ENCODE measurements at places on chromosomes 2 and 18. TPM values are rescaled to one million over a fixed set of nuclear protein-coding genes. Genes with fewer than 3 reads are reported as not detected.

SERPINB3 gene
- not detected for total RNA-seq

KCNF1 gene
- total RNA-seq, result not detected

MYO3B gene
- not detected for total RNA-seq

LRATD1 gene
- total RNA-seq, result not detected

COL4A3 gene
- total RNA-seq, result not detected

ACADL gene
- total RNA-seq, result not detected

SALL3 gene
- not detected for total RNA-seq

MC4R gene
- total RNA-seq, result not detected

CNNM3 gene
- 19.9 TPM for total RNA-seq

ADCY3 gene
- total RNA-seq, result 44.8 TPM

GLI2 gene
- not detected for total RNA-seq

GGCX gene
- 17.5 TPM for total RNA-seq

ORC2 gene
- 53.7 TPM for total RNA-seq

DNA sequence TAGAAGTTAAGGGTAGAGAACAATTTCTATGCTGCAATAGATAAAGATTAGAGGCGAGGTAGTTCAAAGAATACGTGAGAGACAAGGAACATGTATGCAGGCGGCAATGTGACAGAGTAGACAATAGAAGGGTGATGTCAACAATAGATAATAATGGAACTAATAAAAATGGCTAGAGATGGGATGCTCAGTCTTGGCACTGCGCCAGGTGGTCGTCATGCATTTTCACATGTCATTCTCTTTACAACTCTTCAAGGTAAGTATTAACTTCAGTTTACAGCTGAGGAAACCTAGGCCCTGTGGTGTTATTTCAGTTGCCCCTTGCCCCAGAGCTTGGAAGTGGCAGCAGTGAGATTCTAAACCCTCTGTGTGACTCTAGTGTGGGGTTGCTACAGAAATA is 890.7 kb upstream of the CELF4 start:
- no peaks in the 10 kb centered on the region for H3K27me3 ChIP-seq
- H3K4me3 ChIP-seq, result no peak overlapping the region
- no peaks in the 10 kb centered on the region for H3K36me3 ChIP-seq
- DNase-seq, result no peak

- H3K27ac ChIP-seq, result no peak overlapping the region
- DNase-seq, result no peak
- no peak overlapping the region for H3K4me3 ChIP-seq
- peaks cover 89% of the 10 kb centered on the region for H3K4me1 ChIP-seq
- peaks cover 35% of the 10 kb centered on the region for H3K36me3 ChIP-seq
Observed at GRCh38 chr2:106161938-106162820, 31.9 kb downstream of the UXS1 start.

DNA sequence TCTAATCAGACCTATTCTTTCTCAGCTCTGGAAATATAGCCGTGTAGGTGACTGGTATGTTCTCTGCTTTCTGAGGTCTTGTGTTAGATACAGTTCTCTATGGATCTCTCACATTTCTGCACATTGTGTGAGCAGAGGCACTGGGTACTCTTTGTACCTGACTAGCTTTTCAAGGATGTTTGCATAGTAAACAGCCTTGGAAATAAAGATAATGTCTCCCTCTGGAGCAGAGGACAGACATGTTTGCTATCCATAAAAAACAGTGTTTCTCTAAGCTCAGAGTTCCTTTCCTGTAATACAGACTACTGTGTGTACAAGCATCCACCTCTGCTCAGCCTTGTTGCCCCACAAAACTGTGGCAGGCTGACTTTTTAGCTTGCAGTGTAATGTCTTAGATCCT is 279.2 kb downstream of the CTNNA2 start:
- no peak overlapping the region for H3K27ac ChIP-seq
- H3K4me3 ChIP-seq, result no peak overlapping the region
- no peaks in the 10 kb centered on the region for H3K27me3 ChIP-seq

DNA sequence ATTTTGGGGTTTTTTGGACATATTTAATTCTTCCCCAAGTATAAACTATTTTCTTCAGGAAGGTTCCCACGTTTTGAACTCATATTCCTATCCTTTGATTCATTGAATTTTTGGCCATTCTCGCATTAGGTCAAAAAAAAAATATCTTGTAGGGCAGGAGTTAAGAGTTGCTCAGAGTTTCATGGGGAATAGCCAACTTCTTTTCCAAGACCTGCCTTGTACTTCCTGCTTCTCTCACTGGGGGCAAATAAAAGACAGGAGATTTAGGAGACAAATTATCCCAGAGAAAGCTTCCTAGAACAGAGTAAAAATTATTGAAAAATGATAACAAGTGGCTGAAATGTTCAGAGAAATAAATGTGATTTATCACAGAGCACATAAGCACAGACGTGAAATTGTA is 55.2 kb upstream of the BCL11A start:
- H3K36me3 ChIP-seq, result no peaks in the 10 kb centered on the region
- no peaks in the 10 kb centered on the region for H3K4me1 ChIP-seq
- no peak for DNase-seq

- H3K4me3 ChIP-seq, result no peak overlapping the region
- DNase-seq, result no peak
- H3K27me3 ChIP-seq, result peaks cover 6% of the 10 kb centered on the region
Observed at GRCh38 chr2:177044671-177045070, 167.9 kb upstream of the HNRNPA3 start.

- H3K4me1 ChIP-seq, result peaks cover 1% of the 10 kb centered on the region
- no peak overlapping the region for H3K27ac ChIP-seq
- peaks cover 22% of the 10 kb centered on the region for H3K36me3 ChIP-seq
- DNase-seq, result no peak
- no peak overlapping the region for H3K4me3 ChIP-seq
Observed at GRCh38 chr2:61262699-61263098, 100.7 kb downstream of the C2orf74 start.

DNA sequence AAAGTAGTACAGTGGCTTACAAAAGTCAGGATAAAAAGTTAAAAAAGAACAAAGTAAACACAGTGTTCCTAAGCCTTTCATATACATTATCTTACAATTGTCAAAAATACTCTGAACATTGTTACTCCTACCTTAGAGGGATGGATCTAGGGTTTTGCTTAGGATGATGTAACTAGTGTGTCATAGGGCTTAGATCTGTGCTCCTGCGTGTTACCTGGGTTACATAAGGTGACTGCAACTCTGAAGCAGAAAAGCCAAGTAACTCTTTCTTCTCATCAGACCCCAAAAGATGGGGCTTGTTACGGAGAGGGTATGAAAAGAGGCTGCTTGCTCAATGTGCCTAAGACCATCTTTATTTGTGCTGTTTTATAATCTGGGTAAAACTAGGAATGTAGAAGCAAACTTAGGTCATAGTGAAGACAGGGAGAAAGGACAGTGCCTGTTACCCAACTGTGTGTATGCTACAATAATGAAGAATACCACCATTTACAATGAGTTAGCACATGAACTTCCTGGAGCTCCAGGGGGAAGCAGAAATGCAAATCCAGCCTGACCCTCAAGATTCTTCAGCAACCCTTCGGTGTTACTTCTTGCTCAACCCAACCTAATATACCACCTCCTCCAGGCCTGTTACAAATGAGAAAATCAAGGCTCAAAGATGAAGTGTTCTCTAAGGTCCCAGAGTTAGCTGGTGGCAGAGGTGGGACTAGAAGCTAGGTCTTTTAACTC is 42.0 kb upstream of the STK17B start:
- peak overlapping the region; percentile 66 for H3K27ac ChIP-seq
- H3K36me3 ChIP-seq, result peaks cover 6% of the 10 kb centered on the region
- H3K4me1 ChIP-seq, result peaks cover 83% of the 10 kb centered on the region
- no peak for DNase-seq

DNA sequence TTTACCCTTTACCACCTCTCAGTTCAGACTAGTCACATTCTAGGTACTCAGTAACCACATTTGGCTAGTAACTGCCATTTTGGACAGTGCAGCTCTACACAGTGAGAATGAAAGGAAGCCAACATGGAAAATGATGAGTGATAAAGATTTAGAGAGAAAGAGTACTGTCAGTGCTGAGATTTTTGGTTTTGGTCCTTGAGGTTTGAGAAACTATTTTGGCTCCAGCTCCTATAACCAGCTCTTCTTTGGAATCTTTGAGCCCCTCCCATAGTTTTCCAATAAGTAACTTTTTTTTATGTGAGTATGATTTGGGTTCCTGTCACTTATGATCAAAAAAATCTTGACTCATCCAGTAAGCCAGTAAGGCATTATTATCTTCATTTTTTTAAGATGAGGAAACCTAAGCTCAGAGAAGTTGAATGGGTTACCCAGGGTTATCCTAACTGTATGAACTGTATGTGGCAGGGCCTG is 173.0 kb downstream of the BABAM2 start:
- H3K27me3 ChIP-seq, result no peaks in the 10 kb centered on the region
- no peak overlapping the region for H3K4me3 ChIP-seq
- peaks cover 1% of the 10 kb centered on the region for H3K36me3 ChIP-seq

- H3K27ac ChIP-seq, result no peak overlapping the region
- no peaks in the 10 kb centered on the region for H3K27me3 ChIP-seq
- H3K36me3 ChIP-seq, result peaks cover 17% of the 10 kb centered on the region
- DNase-seq, result no peak
- H3K4me1 ChIP-seq, result no peaks in the 10 kb centered on the region
Observed at GRCh38 chr2:3192920-3193319, 184.7 kb downstream of the EIPR1 start.

DNA sequence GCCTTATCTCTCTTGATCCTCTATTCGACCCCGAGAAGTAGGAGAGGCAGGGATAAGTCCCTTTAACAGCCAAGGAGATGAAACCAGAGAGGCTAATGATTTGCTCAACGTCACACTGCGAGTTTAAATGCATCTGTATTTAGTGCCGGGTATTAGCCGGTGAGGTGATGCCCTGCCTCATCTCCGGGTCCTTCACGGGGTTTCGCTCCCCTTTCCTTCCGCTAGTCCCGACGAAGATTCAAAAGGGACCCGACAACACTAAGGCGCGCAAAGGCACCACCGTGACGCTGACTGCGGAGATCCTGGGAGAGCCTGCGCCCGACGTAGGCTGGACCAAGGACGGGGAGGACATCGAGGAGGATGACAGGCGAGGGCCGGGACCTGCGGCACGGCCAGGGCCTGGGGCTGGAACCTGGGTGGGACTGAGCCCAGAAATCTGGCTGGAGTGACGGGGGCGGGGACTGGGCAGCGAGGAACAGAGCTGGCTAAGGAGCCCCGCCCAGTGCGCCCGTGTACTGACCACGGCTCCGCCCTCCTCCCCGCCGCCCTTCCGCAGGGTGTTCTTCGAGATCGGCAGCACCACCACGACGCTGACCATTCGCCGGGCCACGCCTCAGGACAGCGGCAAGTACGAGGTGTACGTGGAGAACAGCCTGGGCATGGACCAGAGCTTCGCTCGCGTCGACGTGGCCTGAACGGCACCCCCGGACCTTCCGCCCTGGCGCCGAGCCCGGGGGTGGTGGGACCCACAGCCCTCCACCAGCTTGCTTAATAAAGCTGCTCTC is 1.0 kb upstream of the GMPPA start:
- H3K36me3 ChIP-seq, result peaks cover 1% of the 10 kb centered on the region
- H3K27ac ChIP-seq, result no peak overlapping the region
- no peak for DNase-seq
- H3K4me3 ChIP-seq, result peak overlapping the region; percentile 91

GRCh38 chr2:205640716-205641115 is 41.6 kb upstream of the NRP2 start:
- H3K4me3 ChIP-seq, result no peak overlapping the region
- no peak for DNase-seq
- H3K36me3 ChIP-seq, result no peaks in the 10 kb centered on the region

DNA sequence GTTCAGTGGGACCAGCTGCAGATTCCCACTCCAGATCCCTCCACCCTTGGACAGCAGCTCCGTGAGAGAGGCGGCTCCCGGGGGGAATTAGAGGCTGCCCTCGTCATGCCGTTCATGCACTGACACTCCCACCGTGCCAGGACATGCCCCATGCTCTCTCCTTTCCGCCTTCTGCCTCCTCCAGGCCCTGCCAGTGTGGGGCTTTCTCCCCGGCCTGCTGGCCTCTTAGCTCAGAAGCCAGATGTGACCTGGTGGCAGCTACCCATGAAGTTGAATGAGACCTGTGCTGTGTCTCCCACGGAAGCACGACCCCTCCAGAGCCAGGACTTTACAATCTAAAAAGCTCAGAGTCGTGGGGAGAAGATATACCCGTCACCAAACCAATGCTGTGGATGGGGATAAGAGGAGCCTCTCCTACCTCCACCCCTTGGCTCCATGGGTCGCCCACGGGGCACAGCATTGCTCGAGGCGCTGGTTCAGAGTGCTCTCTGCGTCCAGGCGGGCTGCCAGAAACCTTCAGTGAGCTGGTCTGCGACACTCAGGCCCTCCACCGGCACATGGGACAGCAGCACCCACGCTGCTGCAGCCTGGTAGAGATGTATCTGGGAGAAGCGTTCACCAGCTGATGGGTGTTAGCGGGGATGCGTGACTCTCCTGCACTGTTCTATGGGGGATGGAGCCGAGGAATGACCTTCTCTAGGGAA is 111.0 kb upstream of the GPC1 start:
- no peak overlapping the region for H3K27ac ChIP-seq
- no peak for DNase-seq
- no peaks in the 10 kb centered on the region for H3K4me1 ChIP-seq
- no peaks in the 10 kb centered on the region for H3K27me3 ChIP-seq

GRCh38 chr18:60543646-60544045 is 171.1 kb upstream of the MC4R start:
- H3K36me3 ChIP-seq, result no peaks in the 10 kb centered on the region
- DNase-seq, result no peak
- no peak overlapping the region for H3K27ac ChIP-seq
- no peaks in the 10 kb centered on the region for H3K27me3 ChIP-seq
